ENCODE measurements at places on chromosomes 13 and 19.

- no peak for DNase-seq
These were observed 14.0 kb upstream of the ZNF347 start for GRCh38 chr19:53172889-53173288.

DNA sequence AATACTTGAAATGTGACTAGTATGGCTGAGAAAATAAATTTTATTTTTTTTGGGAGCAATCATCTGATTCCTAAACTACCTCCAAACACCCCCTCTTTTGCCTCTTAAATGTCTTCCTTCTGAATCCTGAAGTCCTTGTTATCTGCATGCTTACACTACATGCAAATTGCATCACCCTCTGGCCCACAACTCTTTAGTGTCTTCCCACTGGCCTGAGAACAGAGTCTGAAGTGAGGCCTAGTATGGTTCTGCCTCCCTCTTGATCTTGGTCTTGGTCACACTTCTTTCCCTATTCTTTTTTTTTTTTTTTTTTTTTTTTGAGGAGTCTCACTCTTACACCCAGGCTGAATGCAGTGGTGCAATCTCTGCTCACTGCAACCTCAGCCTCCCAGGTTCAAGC is 4.8 kb downstream of the ZNF558 start:
- DNase-seq: no peak

DNA sequence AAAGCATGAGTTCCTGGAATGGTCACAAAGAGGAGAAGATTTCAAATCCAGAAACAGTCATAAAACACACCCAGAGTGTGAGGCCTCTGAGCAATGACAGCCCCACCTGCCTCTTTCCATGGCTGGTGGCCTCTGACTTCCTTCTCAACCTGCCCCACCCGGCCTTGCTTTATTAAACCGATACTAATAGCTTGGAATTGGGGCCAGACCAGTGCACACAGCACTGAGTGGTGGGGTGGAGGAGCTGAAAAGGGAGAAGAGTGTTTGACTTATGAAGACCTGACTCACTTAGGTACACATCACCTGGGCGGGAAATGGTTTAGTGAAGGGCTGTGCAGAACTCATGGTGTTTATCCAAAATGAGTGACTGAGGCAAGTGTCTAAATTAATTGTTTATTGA is 20.7 kb upstream of the CEACAM6 start:
- DNase-seq: no peak

GRCh38 chr13:37806666-37807065 is 62.9 kb downstream of the TRPC4 start:
- no peak for DNase-seq

Data from midbrain (tissue), 1 donor.